Stimulated activated CD8-positive, alpha-beta memory T cell treated with anti-CD3 and anti-CD28 coated beads, Interleukin-4, amount 100 ng/mL, for 4 hours (primary cell): ENCODE measurements at places on chromosomes 1 and 21.

GRCh38 chr1:83791821-83792437, 207.0 kb downstream of the TTLL7 start:
- DNase-seq = no peak

GRCh38 chr1:192844360-192844759, 35.5 kb downstream of the RGS2 start:
- DNase-seq = no peak

GRCh38 chr1:2127187-2128145, 67.1 kb downstream of the FAAP20 start:
- no peak for DNase-seq

GRCh38 chr1:209586221-209586740, 2.8 kb downstream of the CAMK1G start:
- no peak for DNase-seq

DNA sequence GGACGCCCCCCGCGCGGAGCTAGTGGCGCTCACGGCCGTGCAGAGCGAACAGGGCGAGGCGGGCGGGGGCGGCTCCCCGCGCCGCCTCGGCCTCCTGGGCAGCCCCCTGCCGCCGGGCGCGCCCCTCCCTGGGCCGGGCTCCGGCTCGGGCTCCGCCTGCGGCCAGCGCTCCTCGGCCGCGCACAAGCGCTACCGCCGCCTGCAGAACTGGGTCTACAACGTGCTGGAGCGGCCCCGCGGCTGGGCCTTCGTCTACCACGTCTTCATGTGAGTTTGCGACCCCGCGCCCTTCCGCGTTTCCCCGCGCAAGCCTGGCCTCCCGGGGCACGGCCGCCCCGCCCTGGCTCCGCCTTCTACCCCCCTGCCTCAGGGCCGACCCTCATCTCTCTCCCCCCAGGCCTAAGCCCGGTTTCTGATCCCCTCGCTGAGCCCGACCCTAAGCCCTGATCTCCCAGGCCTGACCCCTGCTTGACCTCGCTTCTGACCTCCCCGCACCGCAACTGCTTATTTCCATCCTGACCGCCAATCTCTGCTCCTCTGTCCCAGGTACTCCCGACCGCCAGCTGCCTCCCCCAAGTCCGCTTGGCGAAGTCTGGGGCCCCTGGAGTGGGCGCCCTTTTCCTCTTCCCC, 669 bp downstream of the KCNQ4 start:
- no peak for DNase-seq

- DNase-seq = no peak
These were observed 2019.8 kb downstream of the NCAM2 start for GRCh38 chr21:23017989-23018388.

GRCh38 chr1:191176131-191176530, 698.5 kb upstream of the BRINP3 start:
- no peak for DNase-seq

DNA sequence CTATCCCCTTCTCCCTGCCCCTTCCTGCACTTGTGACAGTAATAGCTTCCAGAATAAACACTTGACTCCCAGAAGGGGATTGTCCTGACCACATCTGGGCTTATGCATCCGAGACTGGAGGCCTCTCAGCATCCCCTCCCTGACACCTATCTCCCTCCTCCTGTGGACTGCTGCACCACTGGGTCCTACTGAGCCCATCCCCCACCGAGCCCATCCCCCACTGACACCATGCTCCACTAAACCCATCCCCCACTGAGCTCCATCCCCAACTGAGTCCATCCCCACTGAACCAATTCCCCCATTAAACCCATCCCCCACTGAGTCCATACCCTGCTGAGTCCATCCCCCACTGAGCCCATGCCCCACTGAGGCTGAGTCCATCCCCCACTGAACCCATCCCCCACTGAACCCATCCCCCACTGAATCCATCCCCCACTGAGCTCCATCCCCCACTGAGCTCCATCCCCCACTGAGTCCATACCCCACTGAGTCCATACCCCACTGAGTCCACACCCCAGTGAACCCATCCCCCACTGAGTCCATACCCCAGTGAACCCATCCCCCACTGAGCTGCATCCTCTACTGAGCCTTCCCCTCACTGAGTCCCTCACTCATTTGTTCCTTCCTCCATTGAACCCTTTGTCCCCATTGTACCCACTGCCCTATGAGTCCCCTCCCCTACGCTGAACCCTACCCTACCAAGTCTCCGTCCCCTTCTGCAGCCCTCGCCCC, 5.6 kb downstream of the PDZK1IP1 start:
- DNase-seq = no peak

- no peak for DNase-seq
These were observed 20.9 kb upstream of the SLC1A7 start for GRCh38 chr1:53163291-53163768.

GRCh38 chr1:24032981-24033380, 52.9 kb upstream of the SRSF10 start:
- DNase-seq = no peak

- DNase-seq = no peak
These were observed 576.2 kb downstream of the PTPRU start for GRCh38 chr1:29812408-29813135.
